ENCODE measurements at places on chromosomes 1 and 21.

DNA sequence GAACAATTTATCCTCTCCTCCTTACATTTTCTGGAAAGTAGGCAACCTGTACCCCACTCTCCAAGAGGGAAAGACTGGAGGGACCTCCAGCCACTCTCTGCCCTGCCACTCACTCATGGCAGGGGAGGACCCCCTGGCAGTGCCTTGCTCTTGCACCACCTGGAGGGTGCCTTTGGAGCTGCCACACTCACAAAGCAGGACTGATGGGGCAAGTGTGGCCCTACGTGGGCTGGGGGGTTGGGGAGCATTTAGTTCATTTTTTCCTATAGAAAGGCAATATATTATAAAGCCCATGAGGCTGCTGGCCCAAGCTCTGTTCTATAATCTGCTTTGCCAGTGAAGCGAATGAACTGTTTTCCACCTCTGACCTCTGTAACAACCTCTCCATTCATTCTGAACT is 50.3 kb downstream of the GPR161 start:
- no peak for DNase-seq

DNA sequence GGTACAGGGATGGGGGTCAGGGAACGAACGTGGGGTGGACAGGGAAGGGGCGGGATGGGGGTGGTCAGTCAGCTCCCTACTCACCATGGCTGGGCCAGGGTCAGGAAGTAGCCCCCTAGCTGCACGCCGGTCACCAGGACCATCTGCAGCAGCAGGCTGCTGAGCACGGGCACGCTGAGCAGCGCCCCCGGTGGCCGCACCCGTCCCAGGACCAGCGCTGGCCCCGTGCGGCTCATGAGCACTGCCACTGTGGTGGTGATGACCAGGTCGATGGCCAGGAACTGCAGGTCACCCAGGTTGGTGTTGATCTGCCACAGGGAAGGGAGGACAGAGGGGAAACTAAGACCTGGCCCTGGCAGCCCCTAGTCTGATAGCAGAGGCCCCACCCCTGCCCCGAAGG is 6.5 kb upstream of the MFAP2 start:
- no peak for DNase-seq

- no peak for DNase-seq
These were observed 53.2 kb upstream of the SYNC start for GRCh38 chr1:32755810-32756159.

GRCh38 chr1:226903819-226904716 is 33.7 kb downstream of the PSEN2 start:
- peak; percentile 27 for DNase-seq

GRCh38 chr1:34858901-34859445 is 576 bp downstream of the SMIM12 start:
- DNase-seq: peak; percentile 26

Data from NCI-H69 (cell line).